Melanocyte of skin (primary cell): ENCODE measurements at places on chromosomes 3 and 15. TPM values are rescaled to one million over a fixed set of nuclear protein-coding genes. Genes with fewer than 3 reads are reported as not detected.

CP gene
- total RNA-seq, result 0.46 TPM in 1 of 2 replicates, not detected in the other

ADAMTS9 gene
- total RNA-seq, result 4.5 and 5.7 TPM in 2 replicates

AHSG gene
- not detected in 2 replicates for total RNA-seq

CRYGS gene
- 1.0 and 2.2 TPM in 2 replicates for total RNA-seq

SEMA3G gene
- under 0.01 TPM in 1 of 2 replicates, not detected in the other for total RNA-seq

DNAH12 gene
- under 0.01 and 0.36 TPM in 2 replicates for total RNA-seq
